ENCODE measurements at places on chromosomes 2 and 18.

GRCh38 chr2:18991177-18992168, 366.9 kb downstream of the OSR1 start:
- ATAC-seq = peak; percentile 86

- no peak for ATAC-seq
Measured at GRCh38 chr2:117086943-117087250, 727.6 kb upstream of the DDX18 start.

GRCh38 chr2:37866171-37866934, 58.7 kb upstream of the RMDN2 start:
- ATAC-seq = no peak

DNA sequence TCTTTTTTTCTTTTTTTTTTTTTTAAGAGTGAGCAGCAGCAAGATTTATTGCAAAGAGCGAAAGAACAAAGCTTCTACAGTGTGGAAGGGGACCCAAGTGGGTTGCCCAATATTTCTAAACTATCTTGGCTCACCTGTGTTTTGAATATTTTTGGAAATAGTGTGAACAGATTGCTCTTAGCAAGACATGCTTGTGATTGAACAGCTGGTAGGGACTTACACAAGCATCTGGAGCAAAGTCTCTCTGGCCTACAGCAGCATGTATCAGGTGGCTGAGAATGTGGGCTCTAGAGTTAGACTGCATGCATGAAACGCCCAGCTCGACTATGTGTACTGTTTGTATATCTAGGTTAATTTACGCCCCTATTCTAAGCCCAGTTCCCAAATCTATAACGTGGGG, 40.3 kb upstream of the FBXO11 start:
- no peak for ATAC-seq

DNA sequence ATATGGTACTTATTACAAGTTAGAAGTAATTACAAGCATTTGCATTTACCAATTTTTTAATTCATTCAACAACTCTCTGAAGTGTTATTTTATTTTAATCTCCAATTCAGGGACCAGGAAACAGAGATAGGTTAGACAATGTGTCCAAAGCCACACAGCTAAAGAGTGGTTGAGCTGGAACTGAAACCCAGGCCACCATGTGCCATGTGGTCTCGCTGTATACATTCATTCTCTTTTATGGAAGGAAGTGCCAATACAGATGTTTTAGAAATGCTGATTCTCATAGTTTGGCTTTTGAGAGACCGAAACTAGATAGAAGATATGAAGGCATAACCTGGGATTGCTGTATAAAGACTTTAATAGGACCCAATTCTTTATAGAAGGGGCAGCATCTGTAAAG, 684.6 kb upstream of the ID2 start:
- ATAC-seq = no peak

GRCh38 chr18:21629089-21629832, 17.1 kb downstream of the SNRPD1 start:
- no peak for ATAC-seq

- ATAC-seq = no peak
Measured at GRCh38 chr2:61055557-61055956, 10.1 kb upstream of the SANBR start.

GRCh38 chr2:61710711-61711110, 143.1 kb downstream of the FAM161A start:
- ATAC-seq = no peak

- ATAC-seq = no peak
Measured at GRCh38 chr2:8053216-8053615, 628.6 kb upstream of the ID2 start.

- no peak for ATAC-seq
Measured at GRCh38 chr18:35491700-35492077, 6.1 kb downstream of the INO80C start.

DNA sequence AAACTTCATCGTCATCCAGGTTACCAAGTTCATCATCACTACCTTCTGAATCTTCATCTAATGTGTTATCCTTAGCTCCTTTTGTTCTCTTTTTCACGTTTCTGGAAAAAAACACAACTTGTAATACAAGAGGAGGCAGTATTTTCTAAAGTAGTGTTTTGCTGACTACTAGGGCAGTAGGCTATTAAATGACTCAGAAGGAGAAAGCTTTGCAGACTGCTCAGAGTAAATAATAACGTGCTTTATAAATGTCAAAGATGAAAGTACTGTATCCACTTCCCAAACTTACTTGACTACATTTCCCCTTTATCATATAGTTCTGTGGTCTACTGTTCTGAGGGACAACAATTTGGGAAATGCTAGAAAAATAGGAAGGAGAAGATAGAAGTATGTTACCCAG, 15.6 kb downstream of the CEBPZOS start:
- no peak for ATAC-seq

GRCh38 chr2:227655454-227655853, 11.2 kb upstream of the SCYGR5 start:
- ATAC-seq = peak; percentile 54

GRCh38 chr18:31156821-31157763, 5.6 kb downstream of the DSC1 start:
- no peak for ATAC-seq

GRCh38 chr2:105573910-105574655, 170.6 kb upstream of the NCK2 start:
- no peak for ATAC-seq

- ATAC-seq = no peak
Measured at GRCh38 chr2:66651295-66651694, 216.4 kb downstream of the MEIS1 start.

DNA sequence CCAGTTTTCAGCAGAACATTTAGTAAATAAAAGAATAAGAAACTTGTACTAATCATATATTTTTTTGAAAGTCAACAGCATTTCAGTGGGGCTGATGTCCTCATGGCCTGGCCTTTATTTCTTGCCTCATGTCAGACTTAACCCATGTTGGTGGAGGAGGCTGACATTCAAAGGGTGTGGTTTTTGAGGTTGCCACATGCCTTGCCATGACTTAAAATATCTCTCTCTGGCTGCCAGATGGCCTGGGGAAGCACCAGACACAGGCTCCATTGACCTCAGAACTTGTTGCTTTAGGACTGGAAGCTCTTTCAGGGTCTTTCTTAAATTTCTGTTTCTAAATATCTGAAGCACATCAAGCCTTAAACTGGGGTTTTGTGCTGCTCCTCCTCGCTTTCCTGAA, 32.5 kb upstream of the CD28 start:
- no peak for ATAC-seq

GRCh38 chr2:220785178-220785577, 786.9 kb downstream of the EPHA4 start:
- no peak for ATAC-seq

DNA sequence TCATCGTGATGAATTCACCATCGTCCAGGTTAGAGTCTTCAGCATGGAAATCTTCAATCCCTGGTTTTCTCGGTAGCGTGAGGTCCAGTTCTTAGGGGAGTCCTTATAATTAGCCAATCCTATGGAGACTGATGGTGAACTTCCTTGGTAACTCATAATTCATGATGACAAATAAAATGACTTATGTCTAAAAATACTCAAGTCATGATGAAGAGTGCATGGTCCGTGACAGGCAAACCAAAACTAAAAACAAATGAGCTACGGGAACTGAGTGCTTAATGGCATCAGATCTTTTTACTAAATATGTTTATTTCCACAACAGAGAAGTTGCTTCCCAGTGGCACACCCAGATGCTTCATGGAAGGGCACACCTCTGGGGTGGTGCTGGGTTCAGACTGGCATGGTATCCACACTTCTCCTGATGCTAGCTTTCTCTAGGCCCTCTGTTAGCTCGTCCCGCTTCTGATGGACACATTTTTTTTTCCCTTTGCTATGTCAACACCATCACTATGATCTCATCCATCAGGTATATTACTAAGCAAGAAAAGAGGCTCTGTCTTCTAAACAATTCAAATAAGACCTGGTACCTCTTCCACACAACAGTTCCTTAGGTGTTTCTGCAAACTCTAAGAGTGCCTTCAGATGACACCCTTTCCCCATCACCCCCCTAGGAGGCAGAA, 92.8 kb upstream of the NEDD4L start:
- no peak for ATAC-seq

GRCh38 chr18:22930089-22930713, 2.9 kb upstream of the RBBP8 start:
- ATAC-seq = peak; percentile 55

DNA sequence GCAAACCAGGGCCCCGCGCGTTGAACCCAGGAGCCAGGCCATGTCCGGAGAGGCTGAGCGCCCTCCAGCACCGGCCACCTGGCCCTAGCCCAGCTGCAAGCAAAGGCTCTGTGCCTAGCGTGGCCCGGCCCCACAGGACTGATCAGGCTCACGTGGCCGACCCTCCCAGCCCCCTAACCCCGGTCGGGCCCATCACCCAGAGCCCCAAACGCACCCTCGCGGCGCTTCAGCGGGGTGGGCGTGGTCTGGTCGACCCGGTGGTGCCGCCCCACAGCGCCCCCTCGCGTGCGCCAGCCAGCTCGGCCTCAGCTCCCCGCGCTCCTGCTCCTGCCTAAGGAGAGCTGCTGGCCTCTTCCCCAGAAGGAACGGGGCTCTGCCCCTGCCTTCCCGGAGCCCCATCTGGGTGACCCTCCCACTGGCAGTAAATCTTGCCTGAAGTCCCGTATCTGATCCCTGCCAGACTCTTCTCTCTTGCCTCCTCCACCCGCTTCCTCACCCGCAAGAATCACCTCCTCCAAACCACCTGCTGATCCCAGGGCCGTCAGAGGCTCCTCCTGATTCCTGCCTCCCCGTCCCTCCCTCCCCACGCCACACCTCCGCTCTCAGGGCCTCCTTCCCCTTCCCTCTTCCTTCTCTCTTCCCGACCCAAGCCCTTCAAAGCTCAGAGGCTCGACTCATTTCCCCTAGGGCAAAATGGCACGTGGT, 12.3 kb upstream of the TEX51 start:
- no peak for ATAC-seq

DNA sequence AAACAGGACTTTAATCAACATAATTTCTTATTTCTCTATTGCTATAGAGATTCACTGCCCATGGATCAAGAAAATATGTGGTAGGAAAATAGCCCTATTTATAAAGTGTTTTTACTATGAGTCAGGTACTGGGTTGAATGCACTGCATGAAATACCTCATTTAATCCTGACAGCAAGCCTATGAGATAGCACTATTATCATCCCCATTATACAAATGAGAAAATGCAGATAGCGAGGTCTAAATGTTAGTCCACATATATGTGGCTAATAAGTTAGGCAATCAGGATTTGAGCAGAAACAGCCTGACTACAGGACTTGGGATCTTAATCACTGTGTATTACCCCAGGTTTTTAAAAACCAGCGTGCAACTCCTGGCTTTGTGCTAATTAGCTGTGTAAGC, 8.5 kb upstream of the LYPD1 start:
- ATAC-seq = peak; percentile 47

DNA sequence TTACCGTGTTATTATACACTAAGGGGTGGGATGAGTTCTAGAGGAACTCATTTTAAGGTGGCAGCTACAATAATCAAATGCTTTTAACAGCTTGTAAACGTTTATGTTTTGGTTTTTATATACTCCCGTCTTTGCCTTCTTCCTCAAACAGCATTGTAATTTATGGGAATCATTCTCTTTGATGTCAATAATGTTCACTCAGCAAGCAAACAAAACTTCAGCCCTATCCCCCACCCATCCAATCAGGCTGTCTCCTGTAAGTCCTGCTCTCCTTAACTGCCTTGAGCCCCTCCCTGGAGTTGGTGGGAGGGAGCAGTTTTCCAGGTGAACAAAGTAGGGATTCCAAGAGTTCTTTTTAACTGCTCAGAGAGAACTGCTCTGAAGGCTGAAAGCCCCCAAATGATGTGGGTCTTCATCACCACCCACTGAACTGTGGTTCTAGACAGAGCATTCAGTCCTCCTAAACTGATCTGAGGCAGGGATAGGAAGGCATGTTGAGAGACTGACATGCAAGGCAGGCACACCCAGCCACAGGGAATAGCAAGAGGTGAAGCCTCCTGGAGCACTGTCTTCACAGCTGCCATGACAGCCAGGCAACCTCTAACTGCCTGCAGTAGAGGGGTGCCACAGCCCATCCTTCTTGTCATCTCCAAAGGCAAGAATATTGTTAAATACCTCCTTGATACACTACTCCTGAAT, 17.5 kb downstream of the MYO5B start:
- ATAC-seq = no peak

GRCh38 chr18:33751613-33752221, 173.7 kb downstream of the ASXL3 start:
- no peak for ATAC-seq

All from SK-N-SH treated with all-trans-retinoic acid at 6 μM for 48 hours (cell line).